Urinary bladder (tissue), 4 donors: ENCODE measurements at places on chromosomes 1 and 21. TPM values are rescaled to one million over a fixed set of nuclear protein-coding genes. Genes with fewer than 3 reads are reported as not detected.

The VPS72 gene
- 32.1 TPM for total RNA-seq

The MYBPH gene
- 8.9 TPM for total RNA-seq

The GPX7 gene
- 55.4 TPM for total RNA-seq

The ZBED6 gene
- 30.8 TPM for total RNA-seq

The IER5 gene
- total RNA-seq, result 9.0 TPM

The DMBX1 gene
- not detected for total RNA-seq

The SLC44A5 gene
- total RNA-seq, result 5.9 TPM

The TRPM2 gene
- 1.2 TPM for total RNA-seq

The ZMYND12 gene
- 3.2 TPM for total RNA-seq

The S100A5 gene
- not detected for total RNA-seq

The RIMS3 gene
- 3.1 TPM for total RNA-seq

The EDN2 gene
- 0.32 TPM for total RNA-seq

The TTC39A gene
- total RNA-seq, result 4.1 TPM

The MANEAL gene
- 3.3 TPM for total RNA-seq

The MATN1 gene
- total RNA-seq, result 0.85 TPM

The MCOLN2 gene
- total RNA-seq, result 0.90 TPM

The RNF186 gene
- total RNA-seq, result not detected

The SYF2 gene
- 54.7 TPM for total RNA-seq

The C1orf87 gene
- not detected for total RNA-seq

The CYP4X1 gene
- 7.0 TPM for total RNA-seq

The PKP1 gene
- total RNA-seq, result 4.0 TPM

The TTC34 gene
- 0.32 TPM for total RNA-seq

The NBPF3 gene
- 25.2 TPM for total RNA-seq

The PARK7 gene
- 132 TPM for total RNA-seq

The LEFTY2 gene
- total RNA-seq, result 3.9 TPM
